ENCODE measurements at places on chromosomes 5 and 9.
A peak's percentile ranks its signal among the peaks of the same experiment; 100 is the strongest.

GRCh38 chr5:77120706-77121105, 33.6 kb upstream of the ZBED3 start:
- no peak for DNase-seq

GRCh38 chr9:88781628-88782391, 209.5 kb upstream of the S1PR3 start:
- DNase-seq: peak; percentile 66

- DNase-seq: peak; percentile 61
Observed at GRCh38 chr5:173581408-173582215, 34.8 kb downstream of the BOD1 start.

- DNase-seq: peak; percentile 39
Observed at GRCh38 chr5:98938464-98938863, 9.7 kb upstream of the CHD1 start.

DNA sequence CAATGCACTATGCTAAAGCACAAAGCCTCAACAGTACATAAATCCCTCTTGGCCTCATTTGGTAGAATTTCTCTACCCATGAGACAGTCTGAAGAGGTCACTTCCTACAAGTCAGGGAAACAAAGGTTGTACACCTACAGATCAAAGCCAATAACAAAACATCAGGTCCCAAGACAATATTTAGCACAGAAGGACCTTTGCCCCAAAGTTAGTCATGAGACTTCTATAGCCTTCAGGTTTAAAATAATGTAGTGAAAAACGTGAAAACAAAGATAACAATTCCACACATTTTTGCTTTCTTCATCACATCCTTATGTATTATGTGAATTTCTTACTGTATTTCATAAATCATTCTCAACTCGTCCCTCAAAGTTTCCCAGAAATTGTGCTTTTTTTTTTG, 15.8 kb downstream of the AFF4 start:
- DNase-seq: peak; percentile 78

- no peak for DNase-seq
Observed at GRCh38 chr5:170363671-170364070, 25.5 kb downstream of the KCNMB1 start.

- DNase-seq: no peak
Observed at GRCh38 chr9:124017929-124018729, 6.6 kb downstream of the LHX2 start.

GRCh38 chr9:82670000-82670399, 392.9 kb downstream of the RASEF start:
- no peak for DNase-seq

GRCh38 chr9:8261737-8262136, 462.2 kb upstream of the DMAC1 start:
- DNase-seq: no peak

- DNase-seq: peak; percentile 34
Observed at GRCh38 chr5:53302529-53302928, 177.9 kb upstream of the FST start.

DNA sequence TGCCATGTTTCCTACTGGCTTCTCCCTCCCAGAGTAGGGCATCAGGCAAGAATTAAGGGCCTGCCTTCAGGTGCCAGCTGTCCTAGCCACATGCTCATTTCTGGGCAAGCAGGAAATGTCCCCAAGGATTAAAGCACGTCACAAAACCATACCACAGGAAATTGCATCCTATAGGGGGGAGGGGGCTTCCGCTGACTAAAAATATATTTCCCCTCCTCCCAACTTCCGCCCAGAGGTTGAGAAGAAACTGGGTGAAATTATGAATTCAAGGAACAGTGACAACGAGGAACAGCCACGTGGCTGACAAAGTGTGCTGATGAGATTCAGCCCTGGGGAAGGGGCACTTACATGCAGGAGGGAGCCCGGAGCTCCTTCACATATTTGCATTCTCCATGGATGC, 4.1 kb downstream of the HBEGF start:
- peak; percentile 47 for DNase-seq

DNA sequence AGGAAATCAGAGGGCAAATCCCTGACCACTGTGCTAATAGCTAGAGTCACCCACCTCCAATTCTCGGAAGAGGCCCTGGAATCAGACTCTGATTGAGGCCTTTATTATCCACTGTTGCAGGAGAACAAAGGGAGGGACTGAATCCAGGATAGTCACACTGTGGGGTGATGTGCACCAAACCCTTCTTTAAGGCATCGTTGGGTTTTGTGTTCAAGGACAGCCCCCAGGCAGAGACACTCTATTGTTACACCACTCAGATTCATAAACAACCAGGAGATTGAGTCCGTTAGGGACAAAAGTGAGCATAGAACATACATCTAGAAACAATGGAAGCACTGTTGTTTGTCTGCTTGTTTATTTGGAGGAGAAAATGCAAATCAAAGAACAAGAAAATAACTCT, 124.6 kb upstream of the TBCA start:
- no peak for DNase-seq

DNA sequence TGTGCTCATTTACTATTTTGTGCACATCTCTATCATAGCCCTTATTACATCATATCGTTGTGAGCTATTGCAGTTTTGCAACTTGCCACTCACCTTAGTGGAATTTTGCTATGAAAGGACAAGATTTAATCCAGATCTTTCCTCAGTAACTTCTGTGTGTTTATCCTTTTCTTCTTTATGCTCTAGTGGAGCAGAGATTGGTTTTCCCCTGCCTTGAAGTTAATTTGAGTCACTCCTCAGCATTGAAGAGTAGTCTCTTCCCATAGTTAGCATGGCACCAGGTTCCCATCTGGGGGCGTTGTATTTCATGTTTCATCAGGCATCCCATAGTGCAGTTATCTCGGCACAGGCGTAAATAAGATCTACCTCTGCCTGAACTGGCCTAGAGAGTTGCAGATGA, 510.4 kb downstream of the PSAT1 start:
- DNase-seq: no peak

DNA sequence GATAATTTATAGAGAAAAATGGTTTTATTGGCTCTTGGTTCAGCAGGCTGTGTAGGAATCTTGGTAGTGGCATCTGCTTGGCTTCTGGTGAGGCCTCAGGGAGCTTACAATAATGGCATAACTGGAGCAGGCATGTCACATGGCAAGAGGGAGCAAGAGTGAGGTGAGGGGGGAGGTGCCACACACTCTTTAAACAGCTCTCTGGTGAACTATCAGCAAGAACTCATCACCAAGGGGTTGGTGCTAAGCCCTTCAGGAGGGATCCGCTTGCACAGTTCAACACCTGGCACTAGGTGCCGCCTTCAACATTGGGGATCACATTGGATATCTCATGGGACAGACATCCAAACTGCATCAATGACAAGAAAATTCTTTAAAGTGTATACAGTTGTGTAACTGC, 10.5 kb downstream of the GPBP1 start:
- no peak for DNase-seq

DNA sequence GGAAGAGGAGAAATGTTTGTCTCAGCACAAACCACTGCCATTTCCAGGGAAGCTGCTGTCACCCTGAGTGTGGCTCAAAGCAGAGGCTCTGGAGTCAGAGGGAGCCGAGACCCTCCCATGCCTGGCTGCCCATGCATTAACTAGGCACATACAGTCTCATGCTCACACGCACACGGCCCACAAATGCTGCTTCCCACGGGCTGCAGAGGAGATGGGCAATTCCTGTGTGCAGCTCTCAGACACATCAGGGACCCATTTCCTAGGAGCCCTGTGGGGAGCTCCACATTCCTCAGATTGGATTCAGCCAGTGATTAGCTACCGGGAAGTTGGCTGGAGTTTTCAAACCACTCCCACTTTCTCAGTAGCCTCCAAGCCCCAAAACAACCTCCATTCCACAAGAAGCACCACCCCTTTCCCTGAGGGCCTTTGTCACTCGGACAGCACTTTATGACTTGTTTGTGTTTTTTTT, 9.1 kb upstream of the PTGES start:
- DNase-seq: peak; percentile 89

GRCh38 chr9:134858051-134858841, 22.4 kb upstream of the FCN2 start:
- peak; percentile 75 for DNase-seq

GRCh38 chr9:124813501-124814163, 36.7 kb downstream of the OLFML2A start:
- no peak for DNase-seq

DNA sequence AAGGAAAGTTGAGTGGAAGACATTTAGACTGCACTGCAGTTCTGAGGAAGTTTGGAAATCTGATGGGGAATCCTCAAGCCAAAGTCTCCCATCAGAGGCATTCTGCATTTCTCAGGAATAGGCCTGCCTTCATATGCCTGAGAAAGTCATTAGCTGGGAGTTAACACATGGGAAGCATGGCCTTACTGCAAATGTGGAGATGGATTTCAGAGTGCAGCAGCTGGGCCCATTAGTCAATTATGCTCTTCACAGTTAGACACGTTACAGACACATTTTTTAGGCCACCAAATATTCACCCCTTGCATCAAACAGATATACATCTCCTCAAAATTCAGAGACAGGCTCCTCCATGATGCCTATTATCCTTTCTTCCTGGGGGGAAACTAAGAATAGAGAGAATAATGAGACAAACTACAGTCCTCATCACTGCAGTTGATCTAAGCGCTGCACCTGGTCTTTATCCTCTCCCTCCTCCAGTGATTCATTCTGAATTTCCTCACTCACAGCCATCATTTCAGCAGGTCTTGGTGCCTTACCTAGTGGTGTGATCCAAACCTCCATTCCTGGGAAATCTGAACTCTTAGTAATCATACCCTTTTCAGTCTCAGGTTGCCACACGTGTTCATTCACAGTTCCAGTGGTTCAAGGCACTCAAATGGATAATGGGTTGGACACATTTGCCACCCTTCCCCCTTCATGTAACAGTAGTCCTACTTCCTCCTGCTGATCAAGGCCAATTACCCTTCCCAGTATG, 47.9 kb upstream of the PPP2CA start:
- no peak for DNase-seq

DNA sequence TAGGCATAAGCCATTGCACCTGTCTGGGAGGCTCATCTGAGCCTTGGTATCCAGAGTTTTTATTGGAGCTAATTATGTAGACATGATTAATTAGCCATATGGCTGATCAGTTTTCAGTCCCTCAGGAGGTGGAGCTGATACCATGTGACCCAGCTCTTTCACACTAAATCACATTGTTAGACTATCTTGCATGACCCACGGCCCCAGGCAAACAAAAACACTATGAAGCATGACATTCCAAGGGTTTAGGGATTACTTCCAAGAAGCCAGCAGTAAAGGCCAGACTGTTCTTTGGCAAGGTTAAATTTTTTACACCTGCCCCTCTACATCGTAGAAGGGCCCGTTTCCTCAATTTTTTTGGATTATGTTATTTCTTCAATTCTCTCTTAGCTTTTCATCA, 5.0 kb upstream of the C5orf24 start:
- DNase-seq: no peak

DNA sequence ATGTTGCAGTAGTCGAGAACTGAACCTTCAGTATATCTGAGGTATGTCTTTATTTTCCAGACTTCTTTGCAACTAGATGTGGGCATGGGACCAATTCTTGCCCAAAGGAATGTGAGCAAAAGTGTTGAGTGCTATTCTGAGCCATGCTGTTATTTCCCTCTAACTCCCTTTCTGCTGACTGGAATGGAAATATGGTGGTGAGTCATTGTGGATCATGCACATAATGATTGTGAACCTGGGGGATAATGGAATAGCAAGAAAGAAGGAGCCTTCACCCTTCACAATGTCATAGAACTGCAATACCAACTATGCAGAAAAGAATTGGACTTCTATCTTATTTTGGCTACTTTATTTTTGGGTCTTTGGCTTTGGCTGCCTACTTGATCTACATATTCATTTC, 10.3 kb upstream of the DOCK2 start:
- DNase-seq: peak; percentile 97

- DNase-seq: no peak
Observed at GRCh38 chr9:134052491-134052890, 15.3 kb downstream of the BRD3 start.

- DNase-seq: no peak
Observed at GRCh38 chr5:77213601-77214000, 3.1 kb downstream of the PDE8B start.

GRCh38 chr9:14993061-14993800, 83.0 kb upstream of the FREM1 start:
- peak; percentile 92 for DNase-seq

DNA sequence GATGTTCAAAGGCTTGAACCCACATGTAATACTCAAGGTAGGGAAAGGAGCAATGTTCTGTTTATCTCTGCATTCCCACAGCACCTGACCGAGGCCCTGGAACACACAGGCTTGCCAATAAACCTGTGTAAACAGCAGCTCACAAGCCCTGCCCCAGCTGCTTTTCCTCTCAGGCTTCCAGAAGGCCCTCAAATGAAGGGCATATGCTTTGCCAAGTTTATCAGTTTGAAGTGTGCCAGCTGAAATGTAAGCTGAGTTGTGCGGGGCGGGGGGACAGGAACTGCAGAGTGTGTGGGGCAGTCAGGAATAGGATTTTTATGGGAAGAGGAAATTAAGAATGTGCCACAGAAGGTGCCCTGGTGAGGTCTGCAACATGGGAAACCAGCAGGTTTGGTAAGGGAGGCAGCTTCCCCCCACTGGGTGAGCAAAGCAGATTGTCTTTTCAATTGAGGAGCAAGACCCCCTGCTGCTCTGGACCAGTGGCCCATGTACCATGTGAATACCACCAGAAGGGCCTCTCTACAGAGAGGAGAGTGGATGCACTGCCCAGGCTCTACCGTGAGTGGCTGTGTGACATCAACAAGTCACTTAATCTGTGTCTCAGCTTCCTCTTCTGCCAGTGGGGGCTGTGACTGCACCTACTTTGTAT, 194.8 kb downstream of the SPOCK1 start:
- DNase-seq: no peak

GRCh38 chr5:112938286-112938685, 16.3 kb upstream of the REEP5 start:
- DNase-seq: no peak

- DNase-seq: peak; percentile 83
Observed at GRCh38 chr9:113673726-113674125, 202.4 kb upstream of the ZNF618 start.

DNA sequence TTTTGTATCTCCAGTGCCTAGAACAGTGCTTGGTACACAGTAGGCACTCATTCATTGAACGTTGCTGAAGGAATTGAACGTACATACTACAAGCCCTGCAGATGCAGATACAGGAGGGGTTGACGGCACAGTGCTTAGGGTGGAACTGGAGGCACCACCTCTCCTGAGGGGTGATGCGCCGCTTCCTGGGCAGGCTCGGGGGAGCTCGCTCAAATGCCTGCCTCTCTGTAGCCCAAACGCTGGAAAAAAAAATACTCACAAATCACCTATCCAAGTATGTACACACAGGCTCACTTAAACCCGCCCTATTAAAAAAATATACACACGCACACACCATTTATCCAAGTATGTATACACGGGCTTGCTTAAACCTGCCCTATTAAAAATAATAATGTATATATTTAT, 536 bp upstream of the COMMD10 start:
- DNase-seq: peak; percentile 8
